Left hindlimb (tissue), 1 donor: ENCODE measurements at places on chromosomes 5 and 9.

GRCh38 chr5:91219803-91220371 is 163.2 kb downstream of the ARRDC3 start:
- DNase-seq = no peak

- DNase-seq = no peak
Observed at GRCh38 chr9:116390303-116391228, 237.0 kb downstream of the PAPPA start.

DNA sequence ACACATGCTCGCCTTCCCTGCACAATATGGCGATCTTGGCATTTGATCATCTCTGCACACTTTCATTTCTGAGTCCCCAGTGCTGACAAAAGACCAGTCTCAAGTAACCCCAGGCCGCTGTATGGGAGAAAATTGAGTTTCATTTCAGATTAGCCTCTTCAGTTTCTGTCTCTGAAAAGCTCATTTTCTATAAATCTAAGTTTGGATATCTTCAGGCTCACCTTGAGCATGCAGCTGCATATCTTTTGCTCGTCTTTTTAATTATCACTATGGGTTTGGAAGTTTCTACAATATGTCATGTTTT is 169.1 kb upstream of the MAST4 start:
- no peak for DNase-seq

- DNase-seq = no peak
Observed at GRCh38 chr9:134612715-134613114, 28.9 kb upstream of the COL5A1 start.

DNA sequence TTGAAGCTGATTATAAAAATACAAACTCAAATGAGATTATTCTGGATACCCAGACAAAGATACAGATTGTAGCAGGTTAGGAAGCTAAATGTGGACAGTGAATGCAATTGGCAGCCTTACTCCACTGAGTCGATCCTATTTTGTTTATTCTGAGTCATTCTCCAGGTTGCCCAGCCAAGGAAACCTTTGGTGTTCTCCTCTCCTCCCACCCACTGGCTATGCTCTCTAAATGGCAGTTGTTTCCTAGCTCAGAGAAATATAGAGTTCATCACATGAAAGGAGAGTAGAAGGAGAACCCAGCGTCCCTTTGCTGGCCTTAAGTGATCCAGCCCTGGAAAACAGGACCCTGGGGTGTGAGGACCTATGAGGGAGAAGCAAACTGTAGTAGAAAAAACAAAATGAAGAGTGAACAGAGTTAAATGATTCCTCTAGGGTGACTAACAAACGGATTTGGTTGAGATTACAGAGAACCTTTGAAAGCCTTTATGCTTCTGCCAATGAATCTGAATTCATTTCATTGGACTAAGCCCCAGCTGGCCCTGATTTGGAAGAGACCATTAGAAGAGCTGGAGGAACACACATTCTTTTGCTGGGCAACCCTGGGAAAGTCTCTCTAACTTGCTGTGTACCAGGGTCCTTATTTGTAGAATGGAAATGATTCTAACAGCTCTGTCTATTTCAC is 95.1 kb downstream of the BRINP1 start:
- DNase-seq = no peak

DNA sequence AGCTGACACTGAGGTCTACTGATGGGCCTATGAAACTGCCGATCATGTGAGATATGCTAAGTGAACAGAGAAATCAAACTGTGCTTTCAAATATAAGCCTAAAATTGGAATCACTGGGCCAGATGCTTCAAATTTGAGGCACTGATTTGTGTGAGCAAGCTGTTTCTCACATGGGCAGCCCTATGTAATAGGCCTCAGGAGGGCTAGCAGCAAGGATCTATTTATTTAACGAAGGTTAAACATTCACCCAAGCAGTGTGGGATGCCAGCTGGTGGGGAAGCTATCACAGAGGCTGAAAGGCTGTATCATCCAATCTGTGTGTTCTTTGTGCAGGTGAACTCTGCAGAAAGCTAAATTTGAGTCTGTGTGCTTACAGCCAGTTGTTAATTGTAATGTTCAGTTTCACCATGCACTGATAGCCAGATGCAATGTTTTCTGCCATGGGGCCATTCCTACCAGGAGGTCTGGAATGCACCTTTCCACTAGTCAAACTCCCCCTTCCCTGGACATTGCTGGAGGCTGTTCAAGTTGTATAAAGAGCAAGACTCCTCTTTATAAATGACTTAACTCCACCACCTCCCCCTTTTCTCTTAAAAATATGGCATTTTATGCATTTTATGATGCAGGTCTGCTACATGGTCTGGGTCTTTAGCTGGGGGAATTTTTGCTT is 228.9 kb downstream of the SH3GL2 start:
- DNase-seq = no peak

- DNase-seq = no peak
Observed at GRCh38 chr9:69658987-69659675, 13.0 kb downstream of the APBA1 start.

- no peak for DNase-seq
Observed at GRCh38 chr9:115880221-115880885, 273.2 kb upstream of the PAPPA start.

DNA sequence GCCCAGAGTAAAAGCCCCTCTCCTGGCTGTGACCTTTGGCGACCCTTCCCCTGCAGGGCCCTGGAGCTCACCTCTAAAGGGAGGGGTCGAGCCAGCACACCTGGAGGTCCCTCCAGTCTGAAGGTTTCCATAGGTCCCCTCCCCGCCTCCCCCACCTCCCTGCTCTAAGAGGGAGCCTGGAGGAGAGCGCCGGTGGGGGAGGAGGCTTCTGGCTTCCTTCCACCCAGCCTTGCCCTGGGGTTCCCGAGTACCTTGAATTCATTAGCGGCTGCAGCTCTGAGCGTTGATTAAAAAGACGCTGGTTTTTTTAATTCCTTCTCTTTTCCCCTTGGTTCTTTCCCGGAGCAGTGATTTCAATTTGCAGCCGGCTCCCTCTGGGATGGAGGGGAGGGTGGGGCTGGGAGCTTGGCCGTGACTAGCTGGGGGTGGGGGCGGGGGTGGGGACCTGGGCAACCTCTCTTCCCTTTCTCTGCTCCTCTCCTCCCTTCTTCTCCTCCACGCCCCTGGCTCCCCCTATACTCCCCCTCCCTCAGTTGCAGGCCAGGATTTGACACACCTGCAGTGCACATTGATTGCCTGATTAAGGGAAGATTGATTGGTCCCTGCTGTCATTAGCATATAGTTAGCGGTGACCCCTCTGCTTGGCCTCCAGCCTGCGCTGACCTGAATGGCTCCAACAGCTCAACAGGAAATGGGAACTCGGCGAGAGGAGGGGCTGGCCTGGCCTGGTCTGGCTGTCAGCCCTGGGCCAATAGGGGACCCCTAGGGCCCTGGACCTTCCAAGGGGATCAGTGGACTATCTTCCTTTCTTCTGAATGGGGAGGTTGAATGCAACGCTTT is 67.5 kb upstream of the RAPGEF1 start:
- DNase-seq = no peak

DNA sequence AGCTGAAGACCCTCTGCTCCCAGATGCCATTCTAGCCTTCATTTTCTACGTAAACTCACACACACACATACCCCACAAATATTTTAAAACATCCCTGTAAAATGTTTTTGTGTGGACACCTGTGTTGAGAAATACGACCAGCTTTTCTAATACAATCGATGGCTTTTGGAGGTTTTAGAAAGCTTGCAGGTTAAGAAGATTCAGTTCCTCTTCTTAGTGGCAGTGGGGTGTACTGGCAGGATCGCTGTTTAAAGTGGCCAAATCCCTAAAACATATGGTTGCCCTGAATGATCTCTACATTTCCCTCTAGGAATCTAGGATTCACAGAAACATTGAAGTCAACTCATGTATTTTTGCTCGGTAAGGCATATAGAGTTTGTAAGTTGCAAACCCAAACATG is 236.3 kb downstream of the NSG2 start:
- DNase-seq = no peak

DNA sequence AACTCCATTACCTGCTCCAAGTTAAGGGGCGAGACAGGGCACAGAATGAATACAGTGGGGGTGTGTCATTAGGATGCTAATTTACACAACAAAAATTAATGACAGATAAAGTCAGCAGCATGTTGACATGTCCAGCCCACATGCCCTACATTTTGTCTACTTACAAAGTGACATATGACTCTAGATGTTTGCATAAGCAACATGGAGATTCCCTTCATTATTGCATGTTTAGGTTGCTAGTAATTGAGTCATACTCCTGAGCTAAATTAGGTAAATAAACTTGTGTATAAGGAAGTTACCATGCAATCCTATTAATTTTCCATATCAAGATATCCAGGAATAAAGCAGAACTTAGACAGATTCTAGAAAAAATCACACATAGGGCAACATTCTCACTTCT is 232.2 kb downstream of the PDE4D start:
- DNase-seq = no peak
